A549 (cell line): ENCODE measurements at places on chromosomes 6 and 20. TPM values are rescaled to one million over a fixed set of nuclear protein-coding genes. Genes with fewer than 3 reads are reported as not detected.
A peak's percentile ranks its signal among the peaks of the same experiment; 100 is the strongest.

GRCh38 chr6:28315628-28316027, 20.3 kb downstream of the ZSCAN31 start:
- no peak for DNase-seq

MYBL2 gene
- 48.9 to 59.5 TPM (median 53.7 TPM) in 3 replicates for polyA plus RNA-seq

DNA sequence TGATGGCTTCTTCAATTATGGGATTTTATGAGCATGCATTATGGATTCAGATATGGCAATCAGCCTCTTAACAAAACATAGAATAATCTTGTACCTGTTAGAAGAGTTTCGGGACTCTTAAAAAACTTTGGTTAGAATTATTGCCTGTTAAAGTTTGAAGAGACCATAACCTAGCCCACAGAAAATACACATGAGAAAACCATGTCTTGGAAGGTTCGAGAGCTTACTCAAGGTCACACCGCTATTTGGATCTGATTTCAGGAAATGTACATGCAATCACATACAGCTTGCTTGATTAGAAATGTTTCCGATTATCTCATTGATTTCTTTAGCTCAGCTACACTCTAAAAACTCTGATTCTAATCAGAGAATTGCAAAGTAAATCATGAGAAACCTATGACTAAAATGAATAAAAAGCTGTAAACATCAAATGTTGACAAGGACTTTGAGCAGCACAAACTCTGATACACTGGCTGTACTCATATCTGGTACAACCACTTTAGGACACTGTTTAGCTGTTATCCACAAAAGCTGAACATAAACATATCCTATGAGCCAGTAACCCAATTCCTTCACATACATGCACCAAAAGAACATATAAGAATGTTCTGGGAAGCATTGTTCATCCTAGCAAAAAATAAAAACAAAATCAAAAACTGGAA, 16.3 kb downstream of the STX7 start:
- DNase-seq: no peak

CDH4 gene
- polyA plus RNA-seq: 9.7 to 10.6 TPM (median 10.3 TPM) in 3 replicates

DNA sequence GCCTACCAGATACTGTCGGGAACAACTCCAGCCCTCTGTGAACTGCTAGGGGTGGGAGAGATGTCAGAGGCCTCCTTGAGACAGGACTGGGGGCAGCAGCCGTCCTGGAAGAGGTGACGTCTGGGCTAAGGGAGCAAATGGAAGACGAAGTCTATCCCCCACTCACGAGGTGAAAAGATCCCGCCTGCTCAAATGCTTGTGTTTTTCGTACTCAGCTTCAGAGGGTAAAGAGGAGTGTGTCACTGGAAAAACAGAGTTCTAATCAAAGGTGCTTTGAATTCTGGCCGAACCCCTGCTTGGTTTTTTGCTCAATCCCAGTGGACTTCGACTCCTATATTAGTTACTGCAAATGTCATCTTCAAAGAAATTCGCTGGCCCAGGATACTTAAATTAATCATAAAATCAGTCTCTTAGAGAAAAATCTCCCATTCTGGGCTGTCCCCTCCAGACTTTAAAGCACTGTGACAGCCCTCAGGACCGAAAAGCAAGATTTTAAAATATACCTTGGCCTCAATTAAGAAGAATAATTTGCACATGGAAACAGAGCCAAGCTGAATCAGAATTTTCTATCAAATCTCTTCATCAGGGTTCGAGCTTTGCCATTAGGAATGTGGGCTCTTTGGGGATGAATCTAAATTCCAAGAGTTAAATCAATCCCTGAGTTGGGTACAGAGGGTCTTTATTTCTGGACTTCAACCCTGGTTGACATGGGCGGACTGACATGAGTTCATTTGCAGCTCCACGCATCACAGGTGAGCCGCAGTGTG, 61.8 kb upstream of the AFDN start:
- DNase-seq: no peak

DNA sequence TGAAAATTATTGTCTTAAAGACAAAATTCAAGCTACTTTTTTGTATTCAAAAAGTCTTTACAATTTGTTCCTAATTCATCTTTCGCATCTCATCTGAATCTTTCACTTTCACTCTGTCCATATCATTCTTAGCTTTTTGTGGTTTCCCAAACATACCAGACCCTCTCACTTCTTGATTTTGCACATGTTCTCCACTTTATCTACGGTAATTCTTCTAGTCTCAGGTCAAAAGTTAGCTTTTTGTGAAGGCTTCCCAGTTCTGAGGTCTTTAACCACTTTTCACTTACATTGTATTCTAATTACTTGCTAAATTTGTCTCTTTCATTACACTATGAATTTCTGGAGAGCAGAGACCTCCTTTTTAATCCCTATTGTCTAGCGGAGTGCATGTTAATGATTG, 34.6 kb upstream of the EPHA7 start:
- DNase-seq: no peak

KCNQ5 gene
- polyA plus RNA-seq: 1.3 to 1.5 TPM (median 1.4 TPM) in 3 replicates

- no peak for DNase-seq
These were observed 28.4 kb downstream of the SYNDIG1 start for GRCh38 chr20:24497851-24498250.

- no peak for DNase-seq
These were observed 72.3 kb upstream of the IFNGR1 start for GRCh38 chr6:137291441-137291840.

GRCh38 chr6:102300350-102300749, 906.8 kb downstream of the GRIK2 start:
- no peak for DNase-seq

KHDRBS2 gene
- not detected in 3 replicates for polyA plus RNA-seq

DNA sequence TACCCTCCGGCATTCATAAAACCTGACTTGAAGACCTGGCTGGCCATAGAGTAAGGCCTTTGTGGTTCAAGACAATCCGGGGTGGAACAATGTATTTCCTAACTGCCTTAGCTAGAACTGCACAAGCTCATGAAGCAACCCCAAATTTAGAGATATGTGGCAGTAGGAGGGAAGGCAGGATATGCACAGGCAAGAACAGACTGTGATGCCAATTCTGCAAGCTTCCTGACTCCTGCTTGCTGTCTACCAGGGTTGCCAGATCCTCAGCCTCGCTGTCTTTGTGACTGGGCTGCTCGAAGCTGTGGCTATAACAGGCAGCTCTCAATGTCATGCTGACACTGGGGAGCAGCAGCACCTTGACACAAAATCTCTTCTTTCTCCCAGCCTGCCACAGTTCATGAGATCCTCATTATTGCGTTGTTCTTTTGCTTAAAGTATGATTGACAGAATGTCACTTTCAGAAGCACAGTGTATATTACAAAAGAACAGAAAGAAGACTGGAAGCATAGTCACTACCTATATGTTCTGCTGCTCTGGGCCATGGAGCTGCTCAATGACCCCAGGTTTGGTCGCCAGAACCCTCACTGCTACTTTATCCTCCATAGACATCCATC, 18.3 kb upstream of the SHLD1 start:
- DNase-seq: no peak

RIMS4 gene
- 1.3 to 1.6 TPM (median 1.3 TPM) in 3 replicates for polyA plus RNA-seq

- DNase-seq: no peak
These were observed 12.3 kb downstream of the PXT1 start for GRCh38 chr6:36430351-36430750.

CALHM4 gene
- not detected in 3 replicates for polyA plus RNA-seq

- DNase-seq: no peak
These were observed 212.0 kb upstream of the JARID2 start for GRCh38 chr6:15033850-15034203.

ACSS1 gene
- polyA plus RNA-seq: 7.6 to 8.1 TPM (median 7.6 TPM) in 3 replicates

MEP1A gene
- not detected in 3 replicates for polyA plus RNA-seq

TRIM38 gene
- polyA plus RNA-seq: 1.5 to 2.0 TPM (median 1.7 TPM) in 3 replicates

FNDC11 gene
- 0.10 to 0.16 TPM (median 0.14 TPM) in 3 replicates for polyA plus RNA-seq

- DNase-seq: no peak
These were observed 103.7 kb downstream of the TPBG start for GRCh38 chr6:82467338-82467737.

TAGAP gene
- polyA plus RNA-seq: not detected in 3 replicates

RBPJL gene
- polyA plus RNA-seq: not detected in 3 replicates

THBS2 gene
- 0.01 TPM in 1 of 3 replicates, not detected in the others for polyA plus RNA-seq

MTFR2 gene
- 11.3 to 11.8 TPM (median 11.6 TPM) in 3 replicates for polyA plus RNA-seq

- DNase-seq: no peak
These were observed 140.4 kb upstream of the CITED2 start for GRCh38 chr6:139514819-139515218.

GRCh38 chr20:22827916-22828315, 207.2 kb upstream of the SSTR4 start:
- peak; percentile 40 for DNase-seq

SLC22A3 gene
- polyA plus RNA-seq: 38.8 to 44.9 TPM (median 41.5 TPM) in 3 replicates

GRCh38 chr6:167849846-167850459, 23.2 kb downstream of the AFDN start:
- DNase-seq: peak; percentile 21
